Activated naive CD8-positive, alpha-beta T cell treated with anti-CD3 and anti-CD28 coated beads for 36 hours (primary cell): ENCODE measurements at places on chromosomes 13 and 19.

- no peak for DNase-seq
Measured at GRCh38 chr19:50712833-50713232, 6.8 kb downstream of the SHANK1 start.

DNA sequence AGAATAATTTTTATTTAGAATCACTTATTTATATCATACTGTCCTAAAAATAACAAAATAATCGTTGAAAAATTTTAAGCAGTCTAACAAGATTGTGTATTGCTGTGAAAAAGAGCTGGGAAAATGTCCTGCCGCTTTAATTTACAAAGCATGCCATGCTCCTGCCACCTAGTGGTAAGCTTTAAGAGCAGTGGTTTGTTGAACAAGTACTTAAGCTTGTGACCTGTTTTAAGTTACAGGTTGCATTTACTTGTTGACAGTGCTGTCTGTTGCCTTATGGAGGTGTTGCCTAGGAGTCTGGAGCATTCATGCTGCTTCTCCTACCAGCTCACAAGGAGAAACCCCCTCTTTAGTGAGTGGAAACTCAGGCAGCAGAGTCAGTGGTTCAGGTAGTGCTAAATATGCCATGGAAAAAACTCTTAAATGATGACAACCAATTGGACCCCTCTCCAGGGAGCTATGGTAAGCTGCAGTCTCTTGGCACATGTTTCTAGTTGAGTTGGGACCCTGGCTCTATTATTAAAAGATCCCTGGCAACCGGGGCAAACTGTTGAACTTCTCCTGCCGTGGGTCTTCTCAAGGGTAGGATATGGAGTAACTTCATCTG is 68.4 kb downstream of the SPATA13 start:
- DNase-seq: peak; percentile 22

- no peak for DNase-seq
Measured at GRCh38 chr13:48161530-48162179, 66.8 kb upstream of the MED4 start.

GRCh38 chr19:2464389-2464788 is 7.6 kb upstream of the LMNB2 start:
- no peak for DNase-seq

GRCh38 chr13:99119656-99120055 is 81.0 kb upstream of the UBAC2 start:
- DNase-seq: peak; percentile 18

DNA sequence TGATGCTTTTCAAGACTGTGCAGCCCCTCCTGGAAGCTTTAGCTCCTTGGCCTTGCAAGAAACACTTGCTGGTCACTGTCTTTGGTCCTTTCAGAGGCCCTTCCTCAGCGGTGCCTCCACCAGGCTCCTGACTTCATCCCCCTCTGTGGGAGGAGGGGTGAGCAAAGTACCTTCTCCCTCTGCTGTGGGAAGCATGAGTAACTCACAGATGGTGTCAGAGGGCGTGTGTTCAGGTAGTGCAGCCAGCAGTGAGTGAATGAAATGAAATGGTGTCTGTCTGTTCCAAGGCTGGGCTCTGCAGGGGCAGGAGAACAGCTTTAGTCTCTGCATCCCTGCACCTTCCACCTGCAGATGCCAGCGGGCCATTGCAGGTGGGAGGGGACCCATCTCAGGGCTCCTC is 102.9 kb downstream of the SHISA2 start:
- DNase-seq: no peak

GRCh38 chr13:110221406-110222117 is 85.4 kb downstream of the COL4A1 start:
- no peak for DNase-seq

- DNase-seq: no peak
Measured at GRCh38 chr13:90302107-90302506, 1045.4 kb upstream of the MIR17HG start.

DNA sequence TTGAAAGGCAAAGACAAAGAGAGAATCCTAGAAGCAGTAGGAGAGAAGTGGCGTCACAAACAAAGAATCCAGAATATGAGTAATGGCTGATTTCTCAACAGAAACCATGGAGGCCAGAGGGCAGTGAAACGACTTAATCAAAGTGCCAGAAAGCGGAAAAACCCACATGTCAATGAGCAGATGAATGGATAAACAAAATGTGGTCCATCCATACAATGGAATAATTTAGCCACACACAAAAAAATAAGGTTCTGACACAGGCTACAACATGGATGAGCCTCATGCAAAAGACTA is 52.2 kb upstream of the RANBP3 start:
- no peak for DNase-seq

DNA sequence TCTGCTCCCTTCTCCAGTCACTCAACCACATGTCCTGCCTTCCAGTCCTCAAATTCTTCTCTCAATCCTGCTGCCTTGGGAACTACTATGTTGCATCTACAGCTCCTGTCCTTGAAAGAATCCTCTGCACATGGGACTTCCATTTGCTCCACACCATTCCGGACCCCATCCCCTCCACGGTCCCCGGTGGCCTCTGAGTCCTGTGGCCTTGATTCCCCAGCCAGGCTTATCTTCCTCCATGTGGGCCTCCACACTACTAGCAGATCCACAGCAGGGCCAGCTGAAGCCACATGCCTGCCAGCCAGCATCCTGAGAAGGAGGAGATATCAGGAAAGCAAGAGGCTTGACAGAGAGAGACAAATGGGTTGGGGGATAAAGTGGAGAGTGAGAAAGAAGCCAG is 1323.8 kb downstream of the UQCRFS1 start:
- no peak for DNase-seq

DNA sequence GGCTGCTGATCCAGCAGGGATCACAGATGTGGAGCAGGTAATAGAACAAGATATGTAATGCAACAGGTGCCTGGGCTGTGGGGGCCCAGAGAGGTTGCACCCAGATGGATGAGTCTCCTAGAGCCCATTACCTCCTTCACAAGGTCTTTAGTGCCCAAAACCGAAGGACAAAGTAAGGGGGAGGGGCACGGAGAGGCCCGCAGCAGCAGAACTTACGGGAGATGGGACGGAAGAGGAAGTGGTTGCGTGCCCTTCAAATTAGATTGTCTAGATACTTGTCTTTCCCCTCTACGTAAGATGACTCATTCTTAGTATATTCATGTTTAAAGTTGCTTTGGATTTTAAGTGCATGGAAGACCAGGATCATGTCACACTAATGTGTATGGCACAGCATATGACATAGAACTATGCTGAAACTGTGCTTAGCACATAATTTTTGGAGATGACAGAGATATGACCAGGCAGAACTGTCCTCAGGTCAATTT is 5.7 kb upstream of the MRPS31 start:
- DNase-seq: peak; percentile 66

DNA sequence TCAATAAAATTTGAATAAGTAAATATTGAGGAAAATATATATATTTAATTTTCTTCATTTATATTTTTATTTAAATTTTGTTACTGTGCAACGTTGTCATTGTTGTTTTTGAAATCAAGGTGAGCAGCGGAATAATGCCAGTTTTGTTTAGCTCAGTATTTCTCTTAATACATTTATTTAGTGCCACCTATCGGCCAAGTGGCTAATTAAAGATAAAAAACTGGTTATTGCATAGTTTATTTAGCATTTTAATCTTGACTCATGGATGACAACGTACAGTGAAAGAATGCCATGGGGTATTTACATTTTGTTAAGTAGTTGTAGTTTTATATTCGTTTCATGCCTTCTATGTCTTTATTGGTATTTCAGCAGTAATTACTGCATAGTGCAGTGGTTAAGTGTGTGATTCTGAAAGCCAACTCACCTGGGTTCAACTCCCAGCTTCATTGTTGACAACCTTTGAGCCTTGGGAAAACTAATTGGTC is 265.9 kb downstream of the MYO16 start:
- no peak for DNase-seq

- no peak for DNase-seq
Measured at GRCh38 chr13:75398072-75398471, 83.9 kb downstream of the TBC1D4 start.

DNA sequence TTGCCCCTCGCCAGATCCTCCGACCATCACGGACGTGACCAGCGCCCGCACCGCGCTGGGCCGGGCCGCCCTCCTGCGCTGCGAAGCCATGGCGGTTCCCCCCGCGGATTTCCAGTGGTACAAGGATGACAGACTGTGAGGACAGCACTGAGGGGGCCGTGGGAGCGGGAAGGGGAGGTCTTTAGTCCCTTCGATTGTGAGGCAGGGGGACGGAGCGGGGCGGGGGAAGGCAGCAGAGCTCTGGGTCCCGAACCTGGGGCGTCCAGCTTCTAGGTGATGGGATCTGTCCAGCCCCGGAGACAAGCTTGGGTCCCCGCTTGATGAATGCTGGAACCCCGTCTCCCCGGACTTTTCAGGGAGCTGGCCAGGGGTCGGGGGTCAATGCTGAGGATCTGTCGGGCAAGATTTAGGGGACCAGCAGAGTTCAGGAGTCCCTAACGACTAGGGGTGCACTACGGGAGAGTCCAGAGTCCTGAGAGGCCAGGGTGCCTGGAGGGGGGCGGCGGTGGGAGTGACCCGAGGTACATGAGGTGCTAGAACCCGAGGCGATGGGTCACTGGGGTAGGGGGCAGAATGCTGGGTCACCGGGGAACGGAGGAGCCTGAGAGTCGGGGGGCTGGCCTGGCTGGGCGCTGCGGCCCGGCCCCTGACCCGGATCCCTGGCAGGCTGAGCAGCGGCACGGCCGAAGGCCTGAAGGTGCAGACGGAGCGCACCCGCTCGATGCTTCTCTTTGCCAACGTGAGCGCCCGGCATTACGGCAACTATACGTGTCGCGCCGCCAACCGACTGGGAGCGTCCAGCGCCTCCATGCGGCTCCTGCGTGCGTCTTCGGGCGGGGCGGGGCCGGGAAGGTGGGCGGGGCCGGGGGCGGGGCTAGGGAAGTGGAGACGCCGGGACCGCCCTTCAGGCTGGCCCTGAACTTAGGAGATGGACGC is 14.6 kb downstream of the VSIG10L start:
- peak; percentile 67 for DNase-seq

DNA sequence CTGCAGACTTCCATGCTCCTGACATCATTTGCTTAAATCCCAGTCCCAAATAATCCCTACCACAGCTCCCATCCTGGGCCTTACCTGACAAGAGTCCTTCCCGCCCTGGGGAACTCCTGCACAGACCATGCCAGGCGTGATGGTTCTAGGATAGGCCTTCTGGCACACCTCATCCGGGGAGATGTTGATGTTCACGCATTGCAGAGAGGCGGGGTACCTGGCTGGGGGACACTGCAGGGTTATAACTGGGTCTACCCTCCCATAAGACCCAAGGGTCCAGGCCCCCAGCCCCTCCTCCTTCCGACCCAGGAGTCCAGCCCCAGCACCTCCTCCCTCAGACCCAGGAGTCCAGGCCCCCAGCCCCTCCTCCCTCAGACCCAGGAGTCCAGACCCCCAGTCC is 4.0 kb downstream of the KLK14 start:
- no peak for DNase-seq

- DNase-seq: no peak
Measured at GRCh38 chr13:38264363-38265131, 85.1 kb upstream of the UFM1 start.

- no peak for DNase-seq
Measured at GRCh38 chr19:4455719-4456475, 1.7 kb downstream of the UBXN6 start.

DNA sequence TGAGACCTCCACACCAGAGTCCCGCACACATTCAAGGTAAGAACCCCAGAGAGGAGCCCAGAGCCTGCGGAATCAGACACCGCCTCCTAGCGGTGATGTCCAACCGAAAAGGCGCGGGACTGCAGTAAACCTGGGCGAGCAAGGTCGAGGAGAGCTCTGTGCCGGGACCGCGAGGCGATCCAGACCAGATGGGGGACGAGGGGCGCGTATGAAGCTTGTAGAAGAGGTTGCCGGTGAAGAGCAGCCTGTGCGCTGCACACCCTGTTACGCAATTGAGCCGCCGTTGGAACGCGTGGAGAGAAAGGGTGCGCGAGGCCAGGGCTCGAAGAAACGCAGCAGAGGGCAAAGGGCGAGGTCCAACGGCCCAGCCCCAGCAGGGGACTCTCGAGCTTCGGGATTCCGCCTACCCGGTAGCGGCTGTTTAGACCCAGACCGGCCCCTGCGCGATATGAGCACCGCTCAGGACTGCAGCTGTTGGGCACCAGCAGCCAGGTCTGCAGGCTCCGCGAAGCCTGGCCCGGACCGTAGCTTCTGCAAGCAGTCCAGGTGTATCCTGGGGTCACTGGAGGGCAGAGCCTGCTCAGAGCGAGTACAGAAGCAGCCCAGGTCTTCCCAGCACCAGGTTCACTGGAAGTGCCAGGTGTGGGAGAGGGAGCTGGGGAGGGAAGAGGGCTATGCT is 65.9 kb upstream of the ZNF599 start:
- DNase-seq: peak; percentile 45

DNA sequence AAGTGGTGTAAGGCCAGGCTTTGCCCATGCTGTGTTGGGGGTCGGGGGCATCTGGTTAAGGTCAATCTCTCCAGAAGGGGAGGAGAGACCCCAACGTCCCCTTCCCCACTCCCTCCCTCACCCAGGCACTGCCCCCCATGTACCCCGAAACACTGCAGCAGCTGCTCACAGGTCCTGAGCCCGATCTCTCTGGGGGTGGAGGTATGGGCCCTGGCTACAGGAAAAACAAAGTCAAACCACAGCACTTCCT is 10.2 kb downstream of the CAPN12 start:
- DNase-seq: no peak

DNA sequence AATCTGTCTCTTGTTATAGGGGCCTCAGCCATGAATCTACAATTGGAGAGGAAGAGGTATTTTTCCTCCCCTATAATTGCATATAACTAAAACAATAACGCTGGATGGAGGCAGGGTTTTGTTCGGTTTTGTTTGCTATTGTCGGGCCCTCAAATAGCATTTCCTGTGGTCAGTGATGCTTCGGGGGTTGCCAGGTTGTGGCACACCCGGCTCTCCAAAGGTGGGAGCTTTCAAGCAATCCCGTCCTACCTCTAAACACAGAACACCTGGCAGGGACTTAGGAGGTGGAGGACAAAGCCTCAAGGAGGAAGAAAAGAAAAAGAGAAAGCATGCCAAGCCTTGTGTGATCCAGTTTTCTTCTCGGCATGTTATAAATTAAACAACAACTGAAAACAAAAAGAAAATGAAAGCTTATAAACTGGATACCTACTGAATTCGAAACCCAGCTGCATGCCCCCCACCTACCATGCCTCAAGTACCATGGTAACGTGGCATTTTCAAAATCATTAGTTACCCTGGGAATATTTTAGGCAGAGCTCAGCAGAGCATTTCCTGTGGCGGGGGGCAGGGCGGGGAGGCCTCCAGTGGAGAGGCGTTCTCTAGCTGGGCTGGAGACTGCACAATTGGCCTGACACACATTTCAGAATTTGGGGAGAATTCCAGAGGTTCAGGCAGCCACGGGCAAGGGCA is 213.8 kb downstream of the DCLK1 start:
- DNase-seq: no peak

DNA sequence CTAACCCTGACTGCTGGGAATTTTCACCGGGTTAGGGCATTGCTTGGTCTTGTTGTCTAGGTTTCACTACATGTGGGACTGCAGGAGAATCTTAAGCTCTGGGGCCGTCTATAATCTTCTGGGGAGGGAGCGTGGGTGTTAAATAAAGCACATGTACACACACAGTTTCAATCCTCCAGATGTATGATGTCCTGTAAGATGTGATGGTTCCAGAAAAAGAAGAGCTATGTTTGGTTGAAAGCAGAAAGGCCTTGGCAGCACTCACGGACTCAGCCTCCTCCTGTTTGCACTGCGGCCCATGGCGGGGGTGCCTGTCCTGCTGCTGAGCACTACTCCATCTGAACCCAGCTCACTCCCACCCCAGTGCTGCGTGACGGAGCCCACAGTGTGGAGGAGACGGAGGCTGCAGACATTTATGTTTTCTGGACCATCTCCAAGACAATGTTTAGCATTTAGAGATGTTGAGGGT is 343.5 kb downstream of the TEX29 start:
- DNase-seq: no peak
